ENCODE measurements at places on chromosomes 13 and 19.

GRCh38 chr13:32802159-32802558, 214.1 kb upstream of the KL start:
- H3K4me3 ChIP-seq = no peak overlapping the region
- no peak overlapping the region for H3K27ac ChIP-seq
- DNase-seq = no peak
- no peaks in the 10 kb centered on the region for H3K27me3 ChIP-seq

DNA sequence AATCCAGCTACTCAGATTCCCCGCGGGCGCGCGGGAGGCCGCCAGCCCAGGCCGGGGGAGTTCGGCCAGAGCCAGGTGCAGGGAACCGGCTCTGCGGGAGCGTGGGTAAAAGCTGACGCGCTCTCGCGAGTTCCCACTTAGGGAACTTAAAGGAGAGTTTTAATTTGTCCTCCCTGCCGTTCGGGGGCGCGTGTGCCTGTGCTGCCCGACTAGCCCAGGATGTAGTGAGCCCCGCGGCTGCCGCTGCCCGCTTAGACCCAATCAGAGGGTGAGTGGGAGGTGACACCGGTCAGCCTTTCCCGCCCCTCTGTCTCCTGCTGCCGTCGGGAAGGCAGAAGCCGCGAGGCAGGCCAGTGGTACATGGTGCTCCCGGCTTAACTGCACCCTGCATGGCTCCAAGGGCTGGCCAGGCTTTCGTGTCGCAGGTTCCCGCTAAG, 36.0 kb upstream of the NEK3 start:
- H3K36me3 ChIP-seq = no peaks in the 10 kb centered on the region
- no peaks in the 10 kb centered on the region for H3K27me3 ChIP-seq
- H3K27ac ChIP-seq = no peak overlapping the region
- no peaks in the 10 kb centered on the region for H3K4me1 ChIP-seq

GRCh38 chr19:58367698-58368454, 5.3 kb upstream of the ZNF497 start:
- no peak overlapping the region for H3K4me3 ChIP-seq
- H3K36me3 ChIP-seq = no peaks in the 10 kb centered on the region
- DNase-seq = no peak
- H3K27ac ChIP-seq = no peak overlapping the region
- H3K4me1 ChIP-seq = no peaks in the 10 kb centered on the region

GRCh38 chr13:110914331-110915056, 375 bp downstream of the ANKRD10 start:
- H3K4me1 ChIP-seq = peaks cover 33% of the 10 kb centered on the region
- peaks cover 10% of the 10 kb centered on the region for H3K36me3 ChIP-seq
- H3K27ac ChIP-seq = peak overlapping the region; percentile 97
- DNase-seq = peak; percentile 78
- H3K4me3 ChIP-seq = peak overlapping the region; percentile 99
- H3K27me3 ChIP-seq = no peaks in the 10 kb centered on the region

GRCh38 chr13:78015782-78016181, 97.2 kb upstream of the EDNRB start:
- H3K36me3 ChIP-seq = no peaks in the 10 kb centered on the region
- no peak overlapping the region for H3K27ac ChIP-seq
- 0 out of 2 replicates have a peak, but pooled peaks cover under 1% of the 10 kb centered on the region for H3K4me1 ChIP-seq
- H3K27me3 ChIP-seq = no peaks in the 10 kb centered on the region

- H3K4me3 ChIP-seq = peak overlapping the region; percentile 75
- no peaks in the 10 kb centered on the region for H3K27me3 ChIP-seq
- no peak for DNase-seq
- H3K4me1 ChIP-seq = peaks cover 32% of the 10 kb centered on the region
- H3K36me3 ChIP-seq = peaks cover 14% of the 10 kb centered on the region
These were observed 2.9 kb downstream of the UPF1 start for GRCh38 chr19:18834644-18834984.

GRCh38 chr19:5624018-5624663, 1.3 kb downstream of the SAFB start:
- peak overlapping the region; percentile 99 for H3K4me3 ChIP-seq
- H3K27ac ChIP-seq = peak overlapping the region; percentile 87
- DNase-seq = peak; percentile 37
- peaks cover 26% of the 10 kb centered on the region for H3K36me3 ChIP-seq

- H3K27ac ChIP-seq = no peak overlapping the region
- no peaks in the 10 kb centered on the region for H3K27me3 ChIP-seq
- H3K4me1 ChIP-seq = peaks cover 6% of the 10 kb centered on the region
- H3K4me3 ChIP-seq = no peak overlapping the region
- no peaks in the 10 kb centered on the region for H3K36me3 ChIP-seq
These were observed 119.7 kb downstream of the ABCC4 start for GRCh38 chr13:95181586-95181985.

GRCh38 chr13:114032126-114032799, 58.4 kb upstream of the C13orf46 start:
- H3K4me3 ChIP-seq = no peak overlapping the region
- H3K27me3 ChIP-seq = no peaks in the 10 kb centered on the region
- H3K4me1 ChIP-seq = peaks cover 11% of the 10 kb centered on the region

Measured in MM.1S (cell line).